Putamen (tissue), 1 donor: ENCODE measurements at places on chromosomes 11 and 22.

- no peak for DNase-seq
These were observed 3.9 kb upstream of the RANBP1 start for GRCh38 chr22:20111689-20112622.

- DNase-seq, result no peak
These were observed 37.1 kb upstream of the MMP12 start for GRCh38 chr11:102911758-102912481.

DNA sequence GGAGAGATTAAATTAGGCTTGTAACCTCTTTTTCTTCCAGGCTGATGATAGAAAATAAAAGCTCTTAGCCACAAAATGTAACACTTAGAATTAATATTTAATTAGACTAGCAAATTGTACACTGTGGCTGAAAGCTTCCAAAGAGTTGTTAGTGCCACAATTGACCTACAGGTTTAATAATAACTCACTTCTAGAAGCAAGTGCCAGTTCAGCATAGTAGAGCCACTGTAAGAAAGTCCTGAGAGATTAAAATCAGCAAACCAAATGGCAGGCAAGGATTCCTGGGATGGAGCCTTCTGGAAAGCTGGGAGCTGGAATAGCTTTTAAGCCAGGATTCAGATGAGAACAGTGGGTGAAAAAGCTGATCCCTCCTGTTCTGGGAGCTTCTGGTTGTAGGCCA is 131.0 kb downstream of the ELP4 start:
- no peak for DNase-seq

GRCh38 chr11:124643605-124644425 is 21.2 kb downstream of the TBRG1 start:
- DNase-seq, result no peak

- no peak for DNase-seq
These were observed 22.0 kb downstream of the CELSR1 start for GRCh38 chr22:46515208-46516111.

DNA sequence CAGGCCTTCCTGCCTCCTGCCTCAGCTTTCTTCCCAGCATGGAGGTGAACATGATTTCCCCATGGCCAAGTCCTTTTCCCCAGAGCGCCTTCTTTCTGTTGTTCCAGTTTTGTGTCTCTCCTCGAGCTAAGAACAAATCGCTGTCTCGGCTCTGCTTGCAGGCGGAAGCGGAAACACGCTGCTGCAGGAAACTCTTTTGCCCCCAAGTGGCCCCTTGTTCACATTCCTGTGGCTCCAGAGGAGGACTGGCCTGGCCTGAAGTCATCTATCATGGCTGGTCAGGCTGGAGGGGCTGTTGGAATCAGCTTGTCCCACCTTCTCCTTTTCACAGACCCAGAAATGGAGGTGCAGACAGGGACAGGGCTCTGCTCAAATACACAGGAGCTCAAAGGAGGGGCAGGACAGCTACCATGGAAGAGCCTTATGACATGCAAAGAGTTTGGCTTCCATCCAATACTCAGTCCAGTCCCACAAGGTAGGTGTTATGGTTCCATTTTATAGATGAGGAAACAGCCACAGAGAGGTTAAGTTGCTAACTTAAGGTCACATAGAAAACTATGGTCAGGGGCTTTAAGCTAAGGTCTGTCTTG is 182.2 kb upstream of the SYT13 start:
- DNase-seq, result no peak

GRCh38 chr11:34910817-34911216 is 5.4 kb downstream of the APIP start:
- DNase-seq, result no peak

DNA sequence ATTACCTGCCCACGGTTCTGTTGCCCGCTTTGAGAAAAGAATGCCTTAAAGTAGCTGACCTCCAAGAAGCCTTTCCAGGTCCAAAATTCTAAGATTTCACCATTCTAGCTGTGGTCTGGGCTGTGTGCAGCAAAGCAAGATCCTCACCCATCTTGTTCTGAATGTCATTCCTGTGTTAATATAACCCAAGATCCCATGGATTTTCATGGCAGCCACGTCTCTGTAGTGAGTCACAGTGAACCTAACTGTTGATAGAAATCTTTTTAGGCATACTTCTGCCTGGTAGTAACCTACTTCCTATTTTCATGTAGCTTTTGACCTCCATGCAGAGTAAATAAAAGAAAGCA is 210.0 kb downstream of the NAV2 start:
- DNase-seq, result no peak

DNA sequence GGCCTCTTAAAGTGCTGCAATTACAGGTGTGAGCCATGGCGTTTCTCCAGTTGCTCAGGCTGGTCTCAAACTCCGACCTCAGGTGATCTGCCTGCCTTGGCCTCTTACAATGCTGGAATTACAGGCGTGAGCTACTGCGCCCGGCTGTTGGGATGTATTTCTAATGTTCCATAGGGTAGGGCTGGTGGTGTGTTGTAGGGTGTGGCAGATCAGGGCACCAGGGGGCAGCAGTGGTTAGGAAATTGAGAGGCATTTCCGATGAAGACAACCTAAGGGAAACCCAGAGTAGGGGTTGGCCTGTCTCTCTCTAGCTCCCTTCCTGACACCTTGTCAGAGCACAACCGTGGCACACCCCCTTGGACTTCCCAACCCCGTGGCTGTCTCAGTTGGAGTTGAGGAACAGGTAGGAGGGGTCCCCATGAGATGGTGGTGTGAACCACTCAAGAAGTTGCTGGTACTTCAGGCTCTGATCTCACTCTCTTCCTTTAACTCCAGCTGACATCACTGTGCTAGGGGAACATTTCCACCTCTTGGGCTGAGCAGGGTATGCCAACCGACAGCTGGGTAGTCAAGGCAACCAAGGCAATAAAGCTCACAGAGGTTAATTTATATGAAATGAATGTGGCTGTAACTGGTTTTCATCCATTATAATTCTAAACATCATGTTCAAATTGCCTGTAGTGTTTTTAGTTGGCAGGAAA is 33.0 kb downstream of the YWHAH start:
- DNase-seq, result peak; percentile 34

GRCh38 chr11:62452839-62453468 is 34.1 kb downstream of the SCGB1A1 start:
- no peak for DNase-seq

GRCh38 chr11:77086521-77087472 is 15.8 kb upstream of the OMP start:
- no peak for DNase-seq

DNA sequence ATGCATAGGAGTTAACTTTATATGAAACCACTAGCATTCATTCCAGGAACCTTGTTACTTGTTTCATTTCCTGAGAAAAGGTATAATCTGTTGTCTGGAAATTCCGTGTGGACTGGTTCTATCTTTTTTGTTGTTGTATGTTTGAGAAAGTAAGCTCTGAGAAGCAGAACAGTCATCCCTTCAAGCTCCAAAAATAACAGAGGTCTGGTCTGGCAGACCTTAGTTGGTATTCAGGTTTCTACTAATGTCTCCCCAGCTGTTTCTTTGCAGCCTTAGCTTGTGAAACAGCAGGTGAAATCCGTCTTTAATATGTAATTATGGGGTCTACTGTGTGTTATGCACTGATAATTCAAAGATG is 2.4 kb downstream of the RNF121 start:
- DNase-seq, result no peak

DNA sequence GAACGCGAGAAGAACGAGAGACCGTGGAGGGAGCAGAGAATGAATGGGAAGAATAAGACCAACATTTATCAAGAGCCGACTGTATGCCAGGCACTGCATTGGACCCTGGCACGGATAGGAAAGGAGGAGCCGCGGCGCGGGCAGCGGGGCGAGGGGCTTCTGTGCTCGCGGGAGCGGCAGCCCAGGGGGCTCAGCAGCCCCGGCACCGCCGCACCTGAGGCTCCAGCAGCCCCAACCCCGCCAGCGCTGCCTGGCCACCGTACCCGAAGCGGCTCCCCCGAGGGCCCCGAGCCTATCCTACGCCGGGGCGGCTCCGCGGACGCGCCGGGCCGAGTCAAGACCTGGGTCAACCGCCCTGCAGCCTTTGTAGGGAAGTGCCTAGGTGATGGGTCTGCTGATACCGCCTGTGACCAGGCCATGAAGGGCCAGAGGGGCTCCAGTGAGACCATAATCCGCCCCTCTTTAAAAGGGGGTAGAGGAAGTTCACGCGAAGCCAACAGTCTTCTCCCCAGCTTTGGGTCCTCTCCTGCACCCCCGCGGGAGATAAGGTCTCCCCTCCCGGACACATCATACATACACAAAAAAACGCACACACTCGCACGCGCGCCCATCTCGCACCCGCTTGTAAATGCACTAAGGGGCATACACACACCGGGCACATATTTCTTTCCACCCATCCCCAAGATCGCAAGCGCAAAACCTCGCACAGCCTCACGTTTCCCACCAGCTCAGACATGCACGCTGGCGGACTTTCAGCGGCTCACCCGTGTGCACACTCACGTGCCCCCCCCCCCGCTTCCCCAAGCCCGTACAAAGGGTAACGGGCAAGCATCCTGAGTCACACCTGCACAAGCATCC is 935 bp upstream of the RTN4RL2 start:
- DNase-seq, result no peak

GRCh38 chr11:34266090-34266912 is 91.5 kb downstream of the ABTB2 start:
- DNase-seq, result peak; percentile 84

DNA sequence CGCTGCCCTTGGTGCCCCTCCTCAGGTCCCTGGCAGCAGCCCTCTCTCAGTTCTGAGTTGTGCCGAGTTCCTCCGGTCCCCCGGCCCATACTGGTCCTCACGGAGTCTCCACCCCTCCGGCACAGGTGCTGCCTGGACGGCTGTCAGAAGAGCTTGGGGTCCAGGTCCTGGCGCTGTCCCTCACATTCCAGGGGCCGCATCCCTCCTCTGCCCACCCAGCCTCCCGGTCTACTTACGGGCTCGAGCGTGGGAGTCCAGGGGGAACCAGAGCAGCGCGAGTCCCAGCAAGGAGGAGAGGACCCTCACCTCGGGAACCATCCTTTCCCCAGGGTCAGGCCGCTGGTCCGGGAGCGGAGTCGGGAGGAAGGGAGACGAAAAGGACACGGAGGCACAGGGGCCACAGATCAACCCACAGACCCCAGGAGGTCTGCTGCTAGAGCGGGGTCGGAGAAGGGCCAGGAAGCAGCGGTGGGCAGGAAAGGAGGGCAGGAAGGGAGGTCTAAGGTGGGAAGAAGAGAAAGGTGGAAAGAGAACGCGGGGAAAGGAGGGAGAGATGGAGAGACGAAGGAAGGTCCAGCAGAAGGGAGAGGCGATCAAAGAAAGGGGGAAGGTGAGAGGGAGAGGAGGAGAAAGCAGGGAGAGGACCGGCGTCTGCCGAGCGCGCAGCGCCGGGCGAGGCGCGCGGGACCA is 510 bp downstream of the CHRDL2 start:
- DNase-seq, result no peak

GRCh38 chr11:64148226-64148916 is 17.5 kb downstream of the MACROD1 start:
- peak; percentile 93 for DNase-seq

- DNase-seq, result no peak
These were observed 8.8 kb downstream of the H19 start for GRCh38 chr11:1988667-1989317.

- no peak for DNase-seq
These were observed 5.1 kb downstream of the ARSA start for GRCh38 chr22:50622723-50623327.

DNA sequence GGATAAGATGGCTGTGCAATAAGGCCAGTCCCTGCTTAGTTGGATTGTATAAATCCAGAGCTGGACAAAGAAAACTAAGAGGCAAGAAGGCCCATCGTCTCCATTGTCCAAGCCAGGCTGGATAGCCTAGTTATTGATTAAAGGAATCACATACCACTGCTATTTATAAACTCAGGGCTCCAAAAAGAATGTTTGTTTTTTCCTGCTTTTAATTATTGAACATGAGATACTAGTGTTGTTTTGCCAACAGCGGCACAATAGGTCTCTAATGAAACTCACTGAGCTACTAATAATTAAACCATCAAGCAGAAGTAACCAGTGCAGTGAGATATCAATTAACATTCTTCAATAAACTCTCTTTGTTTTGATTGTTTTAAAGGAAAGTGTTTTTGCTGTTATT is 259.7 kb downstream of the INSC start:
- no peak for DNase-seq

DNA sequence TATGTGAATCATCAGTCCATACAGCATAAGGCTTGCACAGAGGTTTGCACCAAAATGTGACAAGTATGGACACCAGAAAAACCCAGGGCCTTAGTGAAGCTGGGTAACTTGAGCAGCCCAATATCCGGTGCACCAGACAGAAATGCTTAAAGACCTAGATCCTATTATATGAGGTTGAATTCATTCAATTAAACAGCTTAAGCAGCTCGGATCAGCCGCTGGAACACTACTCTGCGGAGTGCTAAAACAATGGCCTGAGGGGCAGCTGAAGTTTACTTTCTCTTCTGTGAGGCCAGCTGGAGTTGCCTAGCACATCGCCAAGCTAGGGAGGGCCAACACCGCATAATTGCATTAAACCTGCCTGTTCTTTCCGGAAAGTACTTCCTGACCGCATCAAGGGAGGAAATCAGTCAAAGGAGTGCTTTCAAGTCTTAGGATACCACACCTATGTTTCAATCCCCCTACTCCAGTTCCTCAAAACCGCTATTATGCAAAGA is 17.0 kb upstream of the FAM181B start:
- DNase-seq, result no peak

DNA sequence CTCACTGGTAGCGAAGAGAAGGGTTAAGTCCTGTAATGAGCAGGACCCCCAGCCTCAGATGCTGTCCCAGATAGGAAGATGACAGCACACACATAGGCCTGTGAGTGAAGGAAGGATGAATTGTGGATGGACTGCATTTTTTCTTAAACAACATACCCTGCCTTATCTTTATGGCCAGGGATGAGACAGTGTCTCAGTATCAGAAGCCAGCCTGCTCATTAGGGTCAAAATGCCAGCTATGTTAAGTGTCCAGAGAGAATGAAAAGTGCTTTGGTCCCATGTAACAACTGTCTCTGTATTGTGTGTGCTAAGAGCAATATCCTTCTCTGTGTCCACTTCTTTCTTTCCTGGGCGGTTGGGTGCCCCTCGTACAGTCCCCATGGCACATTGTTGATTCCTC is 30.2 kb downstream of the PPFIBP2 start:
- no peak for DNase-seq

- no peak for DNase-seq
These were observed 38.5 kb upstream of the NUP50 start for GRCh38 chr22:45125188-45125587.

DNA sequence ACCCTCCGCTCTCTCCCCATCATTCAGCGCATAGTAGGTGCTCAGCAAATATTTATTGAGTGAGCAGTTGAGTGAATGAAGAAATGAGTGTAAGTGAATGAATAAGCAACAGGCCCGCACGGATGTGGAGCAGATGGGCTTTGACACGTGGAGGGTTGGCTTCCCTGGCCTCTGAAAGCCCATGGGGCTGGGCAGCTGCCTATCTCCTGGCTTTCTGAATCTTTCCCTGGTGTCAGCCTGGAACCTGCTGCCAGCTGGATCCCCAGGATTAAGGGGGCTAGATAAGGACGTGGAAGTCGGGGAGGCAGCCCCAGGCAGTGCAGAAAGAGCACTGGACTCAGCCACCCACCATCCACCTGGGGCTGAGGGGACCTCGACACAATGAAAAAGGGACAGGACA is 12.6 kb downstream of the IL2RB start:
- DNase-seq, result no peak

GRCh38 chr11:71148716-71149115 is 103.7 kb downstream of the SHANK2 start:
- no peak for DNase-seq
